ENCODE measurements at places on chromosomes 1 and 21.

- DNase-seq: no peak
Observed at GRCh38 chr21:41761934-41762635, 4.8 kb downstream of the RIPK4 start.

DNA sequence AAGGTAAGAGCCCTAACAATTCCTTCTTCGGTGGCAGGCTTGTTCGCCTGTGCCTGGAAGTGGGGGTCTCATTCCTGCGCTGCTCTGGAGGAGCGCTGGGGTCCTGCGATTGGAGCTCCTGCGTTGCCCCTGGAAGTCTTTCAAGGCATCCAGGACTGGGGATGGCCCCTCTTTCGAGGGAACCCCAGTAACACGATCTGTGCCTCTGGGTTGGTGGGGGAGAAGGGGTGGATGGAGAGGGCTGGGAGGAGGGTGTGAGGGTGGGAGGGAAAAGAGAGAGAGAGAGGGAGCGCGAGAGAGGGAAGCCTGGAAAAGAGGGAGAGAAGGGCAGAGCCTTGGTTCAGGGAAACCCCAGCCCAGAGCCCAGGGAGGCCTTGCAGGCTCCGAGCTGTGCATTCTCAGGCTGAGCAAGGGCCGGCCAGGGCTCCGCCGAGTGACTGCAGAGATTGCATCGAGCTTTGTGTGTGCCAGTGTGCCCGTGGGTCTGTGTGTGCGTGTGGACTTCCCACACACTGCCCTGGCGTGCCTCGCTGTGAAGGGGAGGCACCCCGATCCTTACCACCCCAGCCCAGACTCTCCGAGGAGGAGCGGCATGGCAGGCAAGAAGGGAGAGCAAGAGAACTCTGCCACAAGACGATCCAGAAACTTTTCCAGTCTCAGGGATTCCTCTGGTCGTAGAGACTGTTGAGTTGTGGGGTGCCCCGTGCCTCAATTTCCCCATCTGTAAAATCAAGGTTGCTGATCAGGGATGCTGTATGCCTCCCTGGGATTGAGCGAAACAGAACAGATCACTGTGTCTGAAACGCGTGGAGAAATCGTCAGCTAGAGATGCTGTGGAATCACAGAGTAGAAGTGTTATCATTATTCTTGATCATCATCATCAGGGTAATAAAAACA, 619 bp downstream of the BCL9 start:
- DNase-seq: no peak

GRCh38 chr1:93667642-93668041, 14.0 kb downstream of the BCAR3 start:
- no peak for DNase-seq

DNA sequence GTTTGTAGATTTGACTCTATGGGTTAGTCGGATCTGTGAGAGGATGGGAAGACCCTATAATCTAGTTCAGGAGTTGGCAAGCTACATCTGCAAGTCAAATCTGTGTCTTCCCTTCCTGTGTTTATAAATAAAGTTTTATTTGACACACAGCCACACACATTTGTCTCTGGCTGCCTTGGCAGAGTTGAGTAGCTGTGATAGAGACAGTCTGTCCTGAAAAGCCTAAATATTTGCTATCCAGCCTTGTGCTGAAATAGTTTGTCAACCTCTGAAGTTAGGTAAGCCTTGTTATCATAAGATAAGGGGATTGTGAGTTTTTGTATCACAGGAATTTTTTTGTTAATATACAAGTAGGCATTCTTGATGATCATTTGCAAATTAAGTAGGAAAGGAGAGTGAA, 136.8 kb downstream of the NOS1AP start:
- DNase-seq: no peak

- DNase-seq: no peak
Observed at GRCh38 chr1:92619466-92620189, 132.9 kb upstream of the GFI1 start.

DNA sequence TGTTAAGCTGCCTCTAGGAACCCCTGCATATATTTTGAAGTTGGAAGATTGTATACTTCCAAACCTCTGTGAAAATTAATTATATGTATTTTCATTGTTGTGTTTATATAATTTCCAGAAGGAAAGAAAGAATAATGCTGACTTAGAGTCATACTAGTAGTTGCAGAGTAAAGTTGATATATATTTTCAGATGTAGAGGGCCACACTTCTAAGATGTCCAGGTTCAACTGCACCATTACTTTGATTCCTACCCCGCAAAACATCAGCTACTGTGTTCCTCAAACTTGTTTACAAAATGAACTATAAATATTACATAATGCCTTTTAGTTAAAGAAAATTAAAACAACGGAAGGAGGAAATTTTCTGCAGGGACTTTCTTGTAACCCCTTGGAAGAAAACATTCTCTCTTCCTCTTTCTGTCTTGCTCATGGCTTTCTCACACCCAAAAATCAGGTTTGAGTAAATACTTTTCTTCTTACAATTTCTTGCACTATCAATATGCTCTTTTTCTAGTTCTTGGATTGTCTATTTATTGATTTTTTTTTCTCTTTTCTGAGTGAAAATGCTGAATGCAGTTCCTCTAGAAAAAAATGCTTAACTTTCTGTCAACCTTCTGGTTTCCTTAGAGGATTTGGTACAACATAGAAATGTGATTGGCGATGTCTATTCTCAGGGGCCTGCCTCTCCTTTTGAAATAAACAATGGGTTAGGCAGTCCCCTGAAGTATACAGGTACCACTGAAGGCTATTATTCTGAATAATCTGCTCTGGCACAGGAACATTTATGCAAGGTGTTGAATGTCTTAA, 867.8 kb downstream of the TTLL7 start:
- no peak for DNase-seq

DNA sequence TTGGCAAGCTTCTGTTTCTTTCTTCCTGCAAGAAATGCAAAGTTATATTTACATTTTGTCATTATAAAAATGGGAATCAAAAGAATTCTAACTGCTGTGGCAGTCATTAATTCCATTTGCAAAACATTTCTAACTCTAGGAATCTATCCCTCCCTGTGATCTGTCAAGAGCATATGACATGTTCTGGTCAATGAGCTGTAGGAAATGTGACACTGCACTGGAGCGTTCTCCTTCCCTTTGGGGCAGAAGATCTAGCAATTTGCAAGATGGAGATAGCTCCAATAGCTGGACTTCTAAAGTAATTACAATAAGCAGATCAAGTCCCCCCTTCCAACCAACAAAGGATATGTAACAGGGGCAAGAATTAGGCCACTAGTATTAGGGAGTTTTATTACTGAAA, 6.3 kb downstream of the TOMM20 start:
- DNase-seq: no peak

DNA sequence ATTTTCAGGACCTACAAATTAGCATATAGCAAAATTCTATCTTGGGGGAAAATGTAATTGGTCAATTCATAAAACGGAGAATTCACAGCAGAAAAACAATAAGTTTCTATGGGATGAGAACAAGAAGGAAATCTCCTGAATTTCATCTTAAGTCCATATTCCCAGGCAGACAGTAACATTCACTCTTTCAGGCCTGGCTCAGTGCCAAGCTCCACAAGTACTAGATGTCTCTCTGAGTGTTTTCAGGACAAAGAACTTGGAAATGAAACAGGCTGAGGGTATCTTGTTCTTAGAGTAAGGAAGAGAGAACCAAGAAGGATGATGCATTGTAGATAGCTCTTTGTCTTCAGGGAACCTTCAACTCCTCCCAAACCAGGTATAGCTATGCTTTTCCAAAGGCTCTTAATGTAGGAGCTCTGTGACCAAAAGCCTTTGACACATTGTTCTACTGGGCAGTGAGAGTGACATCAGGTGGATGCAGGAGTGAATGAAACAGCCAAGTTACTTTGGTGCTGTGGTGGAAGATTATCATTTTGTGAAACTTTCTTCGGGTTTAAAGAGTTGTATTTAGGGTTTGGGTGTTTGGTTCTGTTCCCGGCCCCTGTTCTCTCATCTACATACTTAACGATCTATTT, 298.3 kb downstream of the GPATCH2 start:
- DNase-seq: no peak

DNA sequence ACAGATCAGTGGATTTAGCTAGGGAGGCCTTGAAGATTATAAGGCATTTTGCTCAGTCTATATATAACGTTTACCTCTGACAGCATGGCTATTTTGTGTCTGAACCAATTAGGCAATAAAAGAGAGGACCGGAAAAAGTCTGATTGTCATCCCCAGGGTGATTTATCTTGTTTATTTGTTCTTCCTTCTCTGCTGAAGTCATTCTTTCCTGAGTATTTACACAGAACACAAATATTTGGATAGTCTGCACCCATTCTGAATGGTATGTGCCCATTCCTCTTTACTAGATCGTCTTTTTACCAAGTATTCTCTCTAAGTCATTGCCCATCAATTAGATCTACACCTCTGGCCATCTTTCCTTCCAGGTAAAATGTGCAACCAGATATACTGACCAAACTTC, 1602.9 kb downstream of the KCNT2 start:
- no peak for DNase-seq

DNA sequence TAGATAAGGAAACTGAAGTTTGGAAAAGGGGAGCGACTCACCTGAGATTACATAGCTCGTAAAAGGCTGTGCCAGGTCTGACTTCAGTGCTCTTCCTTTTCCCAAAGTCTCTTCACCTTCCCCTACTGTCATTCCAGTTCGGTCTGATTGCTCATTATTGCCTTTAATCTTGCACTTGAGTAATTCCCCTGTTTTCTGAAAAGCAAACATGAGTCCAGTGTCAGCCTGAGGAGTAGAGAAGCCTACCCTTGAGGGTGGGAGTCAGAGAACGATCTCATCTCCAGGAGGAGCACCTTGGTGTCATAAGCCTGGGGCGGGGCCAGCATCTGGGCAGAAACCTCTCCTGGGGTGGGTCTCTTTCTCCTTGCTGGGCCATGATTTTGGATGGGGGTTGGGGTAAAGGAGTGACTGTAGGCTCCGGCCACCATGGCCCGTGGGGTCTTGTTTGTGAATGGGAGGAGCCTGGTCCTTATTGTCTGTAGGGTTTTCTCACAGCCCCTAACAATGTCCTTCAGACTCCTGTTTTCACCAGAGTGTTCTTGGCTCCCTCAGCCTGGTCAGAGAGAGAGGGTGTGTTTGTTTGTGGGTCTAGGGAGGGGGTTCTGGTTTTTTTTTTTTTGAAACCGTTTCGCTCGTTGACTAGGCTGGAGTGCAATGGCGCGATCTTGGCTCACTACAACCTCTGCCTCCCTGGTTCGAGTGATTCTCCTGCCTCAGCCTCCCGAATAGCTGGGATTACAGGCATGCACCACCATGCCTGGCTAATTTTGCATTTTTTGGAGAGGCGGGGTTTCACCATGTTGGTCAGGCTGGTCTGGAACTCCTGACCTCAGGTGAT, 6.0 kb downstream of the VANGL2 start:
- DNase-seq: no peak

GRCh38 chr1:14106126-14106525, 406.1 kb downstream of the PRDM2 start:
- DNase-seq: no peak

DNA sequence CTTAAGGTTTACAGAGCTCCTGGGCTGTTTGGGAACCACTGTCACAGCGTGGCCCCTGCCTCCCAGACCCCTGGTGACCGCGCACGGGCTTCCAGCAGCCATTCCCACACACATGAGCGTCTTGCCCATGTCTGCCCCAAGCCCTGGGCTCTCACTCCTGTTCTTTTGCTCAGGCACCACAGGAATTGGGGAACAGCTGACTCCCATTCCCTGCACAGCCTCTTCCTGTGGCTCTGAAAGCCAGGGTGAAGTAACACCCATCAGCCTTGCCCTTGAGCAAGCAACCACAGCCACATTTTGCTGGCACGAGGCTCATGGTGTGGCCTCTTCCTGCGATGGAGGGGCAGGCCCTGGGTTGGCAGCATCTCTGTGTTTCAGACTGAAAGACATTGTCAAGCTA, 14.3 kb upstream of the GPR157 start:
- DNase-seq: no peak

- no peak for DNase-seq
Observed at GRCh38 chr1:158728510-158729225, 8.1 kb upstream of the OR6K3 start.

- no peak for DNase-seq
Observed at GRCh38 chr1:107496002-107496401, 355.2 kb downstream of the NTNG1 start.

Measured in activated T-helper 1 cell treated with anti-CD3 and anti-CD28 coated beads, Interleukin-2, amount 50 U/mL, for 16 hours (primary cell).